NCI-H146 (cell line): ENCODE measurements at places on chromosomes 7 and 10.
A peak's percentile ranks its signal among the peaks of the same experiment; 100 is the strongest.

DNA sequence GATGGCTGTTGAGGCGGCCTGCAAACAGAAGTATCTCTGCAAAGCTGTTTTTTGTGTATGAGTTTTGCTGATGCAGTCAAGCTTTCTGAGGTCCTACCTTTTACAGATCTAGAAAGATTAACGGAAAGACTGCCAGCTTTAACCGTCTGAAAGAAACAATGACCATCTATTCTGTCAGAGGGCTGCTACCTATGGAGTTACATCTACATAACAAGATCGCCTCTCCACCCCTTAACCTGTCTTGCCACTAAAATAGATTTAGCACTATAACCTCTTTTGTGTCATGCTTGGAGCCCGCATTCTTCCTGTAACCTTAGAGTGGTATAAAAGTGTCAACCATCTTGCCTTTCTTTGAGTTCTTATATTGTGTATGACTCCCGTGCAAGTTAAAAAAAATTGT lies 291.2 kb downstream of the POM121L12 start:
- DNase-seq = no peak

- no peak for DNase-seq
Observed at GRCh38 chr7:144035385-144035784, 13.4 kb upstream of the OR2A5 start.

DNA sequence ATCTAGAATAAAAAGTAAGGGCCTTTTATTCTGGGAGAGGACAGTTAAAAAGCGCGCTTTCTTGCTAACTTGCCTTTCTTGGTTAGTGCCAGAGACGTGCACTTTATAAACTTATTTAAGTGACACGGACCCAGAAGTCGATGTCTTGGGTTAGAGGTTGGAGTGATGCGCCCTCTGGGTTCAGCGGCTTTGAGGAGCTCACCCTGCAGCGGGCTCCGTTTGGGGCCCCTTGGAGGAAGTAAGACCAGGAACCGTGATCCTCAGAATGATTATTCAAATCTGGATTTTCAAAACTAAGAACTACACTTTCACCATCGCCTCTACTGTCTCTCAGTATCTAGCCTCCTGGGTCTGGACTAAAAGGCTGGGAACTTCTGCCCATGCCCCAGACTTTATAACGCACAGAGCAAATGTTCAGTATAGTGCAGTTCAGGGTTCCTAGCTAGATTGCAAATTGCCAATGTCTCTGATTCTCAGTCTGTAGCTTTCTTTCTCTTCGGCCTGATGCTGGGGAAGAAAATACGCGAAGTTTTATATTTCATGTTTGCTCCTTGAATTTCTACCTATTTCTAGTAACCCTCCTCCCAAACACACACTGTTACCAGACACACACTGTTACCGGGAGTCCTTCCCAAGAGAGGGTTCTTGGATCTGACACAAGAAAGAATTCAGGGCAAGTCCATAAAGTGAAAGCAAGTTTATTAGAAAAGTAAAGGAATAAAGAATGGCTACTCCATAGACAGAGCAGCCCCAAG lies 18.6 kb upstream of the SMO start:
- no peak for DNase-seq

DNA sequence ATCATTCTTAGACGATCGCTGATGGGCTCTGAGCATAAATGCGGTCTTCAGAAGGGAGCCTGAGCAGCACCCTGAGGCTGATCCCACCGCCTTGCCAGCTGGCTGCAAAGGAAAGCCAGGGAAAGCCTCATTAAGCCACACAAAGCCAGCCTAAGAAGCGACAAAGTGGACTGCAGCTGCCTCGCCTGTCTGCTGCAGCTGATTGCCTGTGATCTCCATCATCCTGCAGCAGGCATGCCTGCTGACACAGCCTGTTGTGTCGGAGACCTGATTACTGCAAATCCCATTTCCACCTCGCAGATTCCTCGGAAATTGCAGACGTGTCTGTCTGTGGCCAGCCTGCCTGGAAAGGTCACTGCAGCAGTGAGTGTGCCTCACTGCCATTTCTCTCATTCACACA lies 1087.0 kb upstream of the AUTS2 start:
- peak; percentile 83 for DNase-seq

- no peak for DNase-seq
Observed at GRCh38 chr7:30804078-30804661, 33.0 kb downstream of the MINDY4 start.

GRCh38 chr10:49331431-49331830 lies 32.5 kb downstream of the C10orf71 start:
- no peak for DNase-seq

DNA sequence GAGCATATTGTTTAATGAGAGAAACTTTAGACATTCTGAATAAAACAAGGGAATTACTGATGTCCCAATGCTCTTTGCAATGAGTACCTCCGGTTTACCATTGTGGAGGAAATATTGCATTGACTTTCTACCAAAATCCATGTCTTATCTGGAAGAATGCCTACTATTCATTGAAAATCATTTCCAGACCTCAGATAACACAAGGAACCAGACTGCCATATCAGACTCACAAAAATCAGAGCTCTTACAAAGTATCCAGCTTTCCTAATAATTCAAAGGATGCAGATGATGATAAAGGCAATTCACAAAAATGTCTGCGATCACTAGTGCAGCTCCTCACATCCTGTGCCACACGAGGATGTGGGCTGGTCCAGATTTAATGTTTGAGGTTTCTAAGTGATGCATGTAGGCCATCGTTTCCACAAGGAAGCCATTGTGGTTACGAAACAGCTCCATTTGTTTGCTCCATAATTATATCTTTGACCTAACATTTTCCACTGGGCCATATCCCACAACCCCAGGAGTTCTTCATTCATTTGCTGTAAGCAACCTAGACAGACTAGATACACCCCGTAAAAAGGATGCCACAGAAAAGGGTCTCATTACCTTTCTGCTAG lies 831.1 kb upstream of the C7orf33 start:
- peak; percentile 29 for DNase-seq

DNA sequence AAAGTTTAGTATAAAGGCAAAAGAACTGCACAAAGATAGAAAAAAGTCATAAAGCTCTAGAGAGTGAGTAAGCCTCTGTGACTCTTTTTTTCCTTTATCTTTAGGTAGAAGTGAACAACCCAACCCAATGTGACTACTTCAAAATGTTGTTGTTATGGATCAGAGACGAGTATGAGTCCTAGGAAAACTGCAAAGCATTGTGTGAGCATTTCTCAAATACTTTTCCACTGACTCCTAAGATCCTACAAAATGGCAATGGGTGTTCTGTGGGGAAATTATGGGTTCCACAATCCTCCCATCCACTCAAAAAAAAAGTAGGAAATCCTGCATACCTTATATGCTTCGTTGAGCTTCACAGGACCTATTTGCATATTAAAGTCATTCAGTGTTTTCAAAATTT lies 177.1 kb downstream of the DGKI start:
- no peak for DNase-seq

- DNase-seq = no peak
Observed at GRCh38 chr10:102800611-102801335, 36.4 kb downstream of the CYP17A1 start.

GRCh38 chr10:17793823-17794644 lies 15.1 kb upstream of the MRC1 start:
- peak; percentile 30 for DNase-seq

DNA sequence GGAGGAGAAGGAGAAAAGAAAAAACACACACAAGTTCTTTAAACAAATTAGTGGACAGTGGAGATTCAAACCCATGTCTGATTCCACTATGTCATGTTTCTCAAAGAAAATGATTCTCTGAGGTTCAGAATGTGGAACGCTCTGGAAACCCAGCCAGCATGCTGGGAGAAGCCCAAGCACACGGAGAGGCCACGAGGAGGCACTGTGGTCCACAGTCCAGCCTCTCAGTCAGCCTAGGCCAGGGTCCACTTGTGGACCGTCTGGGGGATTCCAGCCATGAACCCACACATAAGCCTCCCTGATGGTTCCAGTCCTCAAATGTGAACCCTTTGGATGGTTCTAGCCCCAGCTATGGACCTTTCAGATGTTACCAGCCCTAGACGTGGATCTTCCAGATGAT lies 73.4 kb downstream of the CAV1 start:
- no peak for DNase-seq

DNA sequence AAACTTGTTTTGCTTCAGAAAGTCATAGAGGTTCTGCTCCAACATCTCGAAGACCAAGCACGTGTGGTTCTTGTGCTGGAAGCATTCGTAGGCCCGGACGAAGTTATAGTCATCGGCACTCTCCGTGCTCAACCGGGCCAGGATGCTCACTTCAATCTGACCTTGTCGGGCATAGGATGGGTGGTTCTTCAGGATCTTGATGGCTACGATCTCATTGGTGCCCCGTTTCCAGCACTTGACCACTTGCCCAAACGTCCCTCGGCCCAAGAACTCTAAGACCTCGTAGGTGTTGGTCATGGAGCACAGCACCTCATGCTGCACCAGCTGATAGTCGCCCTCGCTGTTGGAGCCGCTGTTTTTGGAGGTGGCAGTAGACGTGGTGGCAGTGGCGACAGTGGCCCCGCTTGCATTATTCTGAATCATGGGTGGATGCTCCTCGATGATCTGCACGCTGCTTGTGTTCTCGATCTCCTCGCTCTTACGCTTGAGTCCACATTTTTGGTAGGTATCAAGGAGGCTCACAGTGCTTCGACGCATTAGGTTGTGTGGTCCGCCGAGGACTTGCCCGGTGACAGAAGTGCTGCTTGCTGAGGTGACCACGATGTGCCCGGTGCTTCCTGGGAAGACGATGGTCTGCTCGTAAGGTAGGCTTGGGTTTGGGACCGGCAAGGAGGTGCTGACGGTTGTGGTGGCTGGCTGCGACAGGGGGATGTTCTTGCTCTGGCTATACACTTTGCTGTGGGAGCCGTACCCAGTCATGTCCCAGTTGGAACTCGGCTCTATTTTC lies 61.4 kb downstream of the HIPK2 start:
- DNase-seq = no peak

DNA sequence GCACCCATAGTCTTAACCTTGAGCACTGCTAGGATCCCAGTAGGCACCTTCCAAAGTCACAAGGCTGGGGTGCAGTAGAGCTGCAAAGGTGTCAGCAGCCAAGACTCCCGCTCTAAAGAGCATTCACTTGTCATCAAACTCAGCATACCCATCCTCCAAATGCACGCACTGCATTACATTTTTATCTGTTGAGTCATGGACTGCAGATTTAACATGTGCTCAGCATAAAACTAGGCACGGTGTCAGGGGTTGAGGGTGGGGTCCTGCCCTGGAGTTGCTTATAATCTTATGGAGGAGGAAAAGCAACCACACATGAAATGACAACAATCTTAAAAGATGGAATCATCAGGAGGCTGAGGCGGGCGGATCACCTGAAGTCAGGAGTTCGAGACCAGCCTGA lies 102.6 kb downstream of the PARP12 start:
- DNase-seq = no peak

DNA sequence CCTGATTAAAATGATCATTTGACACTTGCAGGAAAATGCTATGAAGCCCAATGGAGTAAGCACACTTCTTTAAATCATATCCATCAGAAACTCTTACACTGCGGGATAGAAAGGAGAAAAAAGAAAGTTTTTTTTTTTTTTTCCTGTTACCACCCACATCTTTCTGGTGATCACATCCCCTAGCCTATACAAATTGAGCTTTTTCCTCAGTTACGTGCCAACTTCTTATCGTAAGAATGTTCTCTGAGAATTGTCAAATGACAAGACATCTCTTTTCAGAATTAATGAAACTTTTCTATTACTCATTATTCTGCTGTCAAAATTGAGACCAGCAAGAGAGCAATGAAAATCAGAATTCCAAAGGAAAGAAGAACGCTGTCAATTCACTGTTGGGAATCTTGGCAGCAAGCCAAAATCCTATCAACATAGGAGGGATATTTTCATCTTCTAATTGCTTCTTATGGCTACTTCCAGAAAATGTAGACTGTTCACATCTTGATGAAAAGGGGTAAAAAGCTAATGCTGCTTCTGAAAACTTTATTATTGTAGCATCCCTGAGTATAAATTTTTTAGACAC lies 179.5 kb downstream of the ADAM12 start:
- peak; percentile 38 for DNase-seq

- DNase-seq = no peak
Observed at GRCh38 chr10:55742487-55742886, 618.6 kb downstream of the ZWINT start.

GRCh38 chr10:116477986-116478664 lies 50.5 kb downstream of the PNLIPRP3 start:
- DNase-seq = no peak

GRCh38 chr10:11162828-11163599 lies 145.3 kb downstream of the CELF2 start:
- no peak for DNase-seq

DNA sequence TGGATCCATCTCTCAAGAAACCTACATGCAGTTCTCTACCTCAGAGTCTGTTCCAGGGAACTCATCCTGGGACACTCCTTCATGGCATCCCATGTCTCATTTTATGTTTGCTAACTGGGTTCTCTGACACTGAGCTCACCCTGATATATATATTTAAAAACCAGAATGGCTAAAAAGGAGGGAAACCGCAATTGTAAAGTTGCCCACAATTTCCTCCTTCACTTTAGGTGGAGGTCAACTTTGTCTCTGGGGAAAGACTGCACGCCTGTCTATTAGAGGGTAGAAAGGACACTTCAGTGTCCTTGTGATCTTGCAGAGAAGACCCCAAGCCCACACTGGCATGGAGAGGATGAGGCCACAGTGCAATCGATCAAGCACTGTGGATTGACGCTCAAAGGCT lies 131.7 kb downstream of the TEX36 start:
- DNase-seq = no peak

DNA sequence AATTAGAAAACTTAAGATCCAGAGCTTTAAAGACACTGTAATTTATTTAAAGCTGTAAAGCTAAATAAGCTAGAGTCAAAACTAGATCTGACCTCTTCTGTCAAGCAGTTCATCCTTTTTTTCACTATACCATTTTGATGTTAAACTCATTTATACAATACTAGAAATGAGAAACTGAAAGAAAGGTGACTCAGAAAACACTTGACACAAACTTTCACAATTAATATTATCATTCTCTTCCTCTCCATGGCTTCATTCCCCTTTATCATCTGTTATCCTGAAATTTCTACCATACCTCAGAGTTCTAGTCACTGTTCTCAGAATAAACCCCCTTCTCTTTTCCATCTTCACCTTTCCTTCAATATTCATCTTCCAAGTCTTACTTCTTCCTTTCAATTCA lies 1.3 kb downstream of the FIGNL1 start:
- no peak for DNase-seq

DNA sequence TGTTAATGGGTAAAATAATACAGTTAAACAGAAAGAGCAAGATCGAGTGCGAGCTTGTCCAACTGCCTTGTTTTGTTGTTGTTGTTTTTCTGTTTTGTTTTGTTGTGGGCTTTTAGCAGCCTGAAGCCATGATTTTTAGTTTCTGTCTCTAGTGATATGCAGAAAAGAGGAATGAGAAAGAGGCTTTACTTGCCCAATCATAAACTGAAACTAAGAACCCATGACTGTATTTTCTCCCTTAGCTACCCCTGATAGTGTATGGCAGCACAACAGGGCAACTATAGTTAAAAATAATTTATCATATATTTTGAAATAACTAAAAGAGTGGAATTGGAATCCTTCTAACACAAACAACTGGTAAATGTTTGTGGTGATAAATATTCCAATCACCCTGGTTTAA lies 493.9 kb downstream of the GLRX3 start:
- DNase-seq = no peak
